ENCODE measurements at places on chromosomes 5 and 9.
A peak's percentile ranks its signal among the peaks of the same experiment; 100 is the strongest.

DNA sequence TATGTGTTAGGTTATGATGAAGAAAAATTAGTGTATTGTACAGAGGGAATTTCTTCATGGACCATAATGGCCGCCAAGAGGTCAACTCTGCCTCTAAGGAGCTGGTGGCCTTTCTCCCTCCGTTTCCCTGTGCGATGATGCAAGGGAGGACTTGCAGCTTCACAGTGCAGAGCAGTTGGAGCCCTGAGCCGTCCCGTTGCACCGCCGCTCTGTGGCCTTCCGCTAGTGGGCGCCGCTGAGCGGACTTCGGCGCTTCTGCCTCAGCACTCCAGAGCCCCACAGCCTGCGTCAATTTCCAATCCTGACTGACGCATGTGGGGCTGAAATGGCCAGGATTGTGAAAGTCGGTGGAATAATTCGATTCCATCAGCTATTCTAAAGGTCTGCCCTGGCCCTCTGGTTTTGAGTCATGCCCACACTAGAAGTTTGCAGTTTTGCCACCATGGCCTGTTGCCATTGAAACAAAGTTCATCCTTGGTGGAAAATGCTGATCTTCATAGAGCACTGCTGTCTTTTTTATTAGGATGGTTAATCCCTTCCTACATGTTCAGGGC is 22.7 kb upstream of the LECT2 start:
- no peak for DNase-seq

GRCh38 chr5:142080248-142080647 is 28.3 kb upstream of the NDFIP1 start:
- no peak for DNase-seq

DNA sequence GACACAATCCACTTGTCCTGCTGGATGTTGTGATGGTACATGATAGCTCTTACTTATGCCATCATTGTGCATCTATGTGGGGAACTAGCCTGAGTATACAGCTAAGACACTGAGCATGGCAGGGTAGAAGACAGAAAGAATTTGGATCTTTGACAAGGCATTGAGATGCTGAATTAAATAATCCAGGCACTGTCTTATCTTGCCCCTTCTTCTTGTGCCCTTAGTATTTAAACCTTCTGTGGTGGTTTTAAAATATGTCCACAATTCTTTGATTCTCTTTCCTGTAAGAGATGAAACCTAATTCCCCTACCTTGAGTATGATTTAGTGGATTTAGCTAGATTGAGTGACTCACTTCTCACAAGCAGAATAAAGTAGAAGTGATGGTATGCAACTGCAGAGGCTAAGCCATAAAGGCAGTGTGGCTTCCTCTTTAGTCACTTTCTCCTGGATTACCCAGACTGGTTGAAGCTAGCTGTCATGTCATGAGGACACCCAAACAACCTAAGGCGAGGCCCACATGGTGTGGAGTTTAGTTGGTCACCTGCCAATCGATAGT is 174.0 kb upstream of the NREP start:
- DNase-seq: no peak

DNA sequence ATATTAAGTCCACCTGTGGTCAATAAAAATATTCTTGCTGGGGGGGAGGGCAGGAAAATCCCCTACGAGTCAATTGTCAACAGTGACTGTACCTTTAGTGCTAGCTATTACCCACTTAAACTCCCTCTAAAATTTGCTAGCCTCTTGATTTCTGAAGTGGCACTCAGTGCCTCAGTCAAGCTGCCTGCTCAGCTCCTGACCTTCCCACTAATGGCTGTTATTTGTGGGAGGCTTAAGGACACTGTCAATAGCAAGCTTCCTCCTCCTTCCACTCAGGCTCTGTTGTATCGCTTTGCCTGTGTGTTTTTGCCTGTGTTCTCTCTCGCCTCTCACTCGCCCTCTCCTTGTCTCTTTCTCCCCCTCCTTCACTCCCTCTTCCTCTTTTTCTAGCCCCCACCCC is 140.8 kb downstream of the BNC2 start:
- no peak for DNase-seq

DNA sequence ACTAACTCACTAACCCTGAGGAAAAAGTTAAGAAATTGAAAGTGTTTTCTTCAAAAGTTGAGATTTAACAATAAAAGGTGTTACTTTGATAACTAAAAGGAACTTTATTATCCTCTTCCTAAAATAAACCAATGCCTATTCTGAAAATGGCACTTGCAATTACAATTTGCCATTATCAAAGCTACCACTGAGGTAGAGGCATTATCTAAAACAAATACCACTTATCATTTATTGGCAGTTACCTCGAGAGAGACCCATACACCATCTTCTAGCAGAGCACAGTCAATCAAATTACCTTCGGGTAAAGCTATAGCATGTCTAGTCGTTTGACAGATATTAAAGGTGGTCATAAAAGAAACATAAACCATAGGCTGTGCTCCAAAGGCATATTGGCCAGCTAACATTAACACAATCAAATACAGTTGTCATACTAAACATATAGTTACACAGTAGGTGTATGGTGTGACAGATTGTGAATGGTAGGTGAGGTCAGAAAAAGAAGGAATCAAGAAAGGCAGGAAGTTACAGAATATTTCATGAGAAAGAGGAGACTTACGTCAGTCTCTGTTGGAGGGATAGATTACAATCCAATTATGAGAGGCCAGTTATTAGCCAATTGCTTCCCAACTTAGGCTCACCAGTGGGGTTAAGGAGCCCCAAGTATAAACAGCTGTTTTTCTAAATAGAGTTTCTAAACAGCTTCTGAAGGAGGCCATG is 56.3 kb downstream of the VCAN start:
- DNase-seq: no peak

GRCh38 chr9:134858051-134858841 is 22.4 kb upstream of the FCN2 start:
- DNase-seq: no peak

DNA sequence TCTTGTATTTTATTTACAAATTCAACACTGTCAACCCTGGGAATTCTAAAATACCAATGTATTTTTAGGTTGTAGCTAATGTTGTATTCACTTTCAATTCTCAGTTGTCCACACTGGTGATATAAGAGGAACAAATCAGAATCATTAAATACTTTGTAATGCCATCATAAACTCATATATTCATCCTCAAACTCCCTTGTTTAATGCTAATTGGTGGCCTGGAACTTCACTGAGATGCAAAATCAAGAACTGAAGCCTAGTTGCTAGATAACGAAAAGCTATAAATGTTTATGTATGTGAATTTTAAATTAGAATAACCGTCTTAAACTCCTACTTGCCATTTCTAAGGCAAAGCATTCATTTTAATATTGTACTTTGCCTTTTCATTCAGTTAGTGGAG is 274.7 kb downstream of the RAB3C start:
- no peak for DNase-seq

GRCh38 chr5:172646716-172647285 is 5.7 kb downstream of the NEURL1B start:
- no peak for DNase-seq

GRCh38 chr5:154296525-154297159 is 106.1 kb downstream of the GALNT10 start:
- no peak for DNase-seq

- no peak for DNase-seq
These were observed 80.0 kb upstream of the GRHPR start for GRCh38 chr9:37342493-37342892.

DNA sequence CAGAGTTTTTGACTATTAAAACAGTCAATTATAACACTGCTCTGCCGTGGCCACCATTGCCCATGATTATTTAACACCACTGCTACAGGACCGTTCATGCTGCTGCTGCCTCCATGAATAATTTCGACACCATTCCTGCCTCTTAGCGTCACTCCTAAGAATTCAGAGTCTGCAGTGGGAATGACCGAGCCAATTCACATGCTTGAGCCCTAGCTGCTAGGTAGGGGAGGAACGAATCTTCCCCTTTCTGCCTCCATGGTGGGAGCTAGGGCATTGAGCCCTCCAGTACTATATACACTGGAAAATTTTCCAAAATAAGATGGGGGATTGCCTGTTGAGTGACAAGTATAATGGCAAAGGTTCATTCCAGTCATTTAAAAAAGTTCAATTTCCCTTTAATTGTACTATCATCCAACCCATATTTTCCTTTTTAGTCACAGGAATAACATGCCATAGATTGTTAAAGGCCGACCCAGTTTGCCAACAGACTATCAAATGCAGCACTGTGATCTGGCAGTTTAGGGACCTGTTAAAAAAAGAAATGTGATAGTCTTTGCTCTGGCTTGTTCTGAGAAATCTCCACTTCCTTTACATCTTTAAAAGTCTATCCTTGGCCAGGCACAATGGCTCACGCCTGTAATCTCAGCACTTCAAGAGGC is 13.5 kb upstream of the B4GALT1 start:
- DNase-seq: no peak

DNA sequence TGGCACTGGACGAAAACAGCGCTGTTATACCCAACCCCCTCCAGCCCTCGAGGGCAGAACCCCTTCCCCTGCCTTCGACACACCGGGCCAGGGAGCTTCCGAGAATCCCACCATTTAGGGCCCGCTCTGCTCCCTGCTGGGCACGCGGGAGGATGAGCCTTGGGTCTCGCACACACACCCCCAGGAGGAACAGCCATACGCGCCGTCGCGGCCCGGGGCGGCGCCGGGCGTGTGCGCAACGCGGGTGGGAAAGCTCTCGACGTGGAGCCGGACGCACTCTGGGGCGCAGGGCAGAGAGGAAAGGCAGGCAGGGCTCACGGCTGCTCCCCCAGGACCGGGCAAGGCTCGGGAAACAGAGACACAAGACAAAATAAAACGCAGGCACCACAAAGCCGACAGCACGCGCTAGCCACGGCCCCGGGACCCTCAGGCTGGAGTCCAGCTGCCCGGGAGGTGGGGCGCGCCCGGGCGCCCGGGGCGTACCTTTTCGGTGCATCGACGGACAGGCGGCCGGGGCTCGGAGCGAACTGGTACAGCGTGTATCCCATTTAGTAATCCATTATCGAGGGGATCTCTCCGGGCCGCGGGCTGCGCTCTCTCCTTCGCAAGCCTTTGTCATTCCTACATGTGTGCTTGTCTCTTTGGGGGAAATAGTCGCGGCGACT is 789 bp downstream of the SEMA6A start:
- DNase-seq: no peak

DNA sequence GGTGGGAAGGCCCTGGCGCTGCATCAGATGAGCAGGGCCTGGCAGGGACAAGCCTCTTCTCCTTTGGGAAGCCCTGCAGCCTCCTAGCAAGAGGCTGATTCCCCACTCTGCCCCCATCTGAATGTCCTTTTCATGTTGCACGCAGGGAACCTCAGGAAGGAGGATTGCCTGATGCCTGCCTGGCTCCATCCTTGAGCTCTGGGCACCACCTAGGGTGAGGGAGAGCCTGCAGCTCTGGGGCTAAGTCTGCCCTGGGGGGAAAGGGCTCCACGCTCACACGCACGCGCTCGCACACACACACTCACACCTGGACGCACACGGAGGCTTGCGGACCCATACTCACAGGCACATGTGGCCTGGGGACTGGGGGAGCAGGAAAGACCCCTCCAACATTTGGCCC is 86.6 kb downstream of the LMX1B start:
- no peak for DNase-seq

GRCh38 chr5:142472306-142472951 is 147.6 kb upstream of the SPRY4 start:
- peak; percentile 17 for DNase-seq

Data from activated CD4-positive, alpha-beta T cell treated with anti-CD3 and anti-CD28 coated beads for 1 hour (primary cell).